ENCODE measurements at places on chromosomes 7 and 10.
A peak's percentile ranks its signal among the peaks of the same experiment; 100 is the strongest.

DNA sequence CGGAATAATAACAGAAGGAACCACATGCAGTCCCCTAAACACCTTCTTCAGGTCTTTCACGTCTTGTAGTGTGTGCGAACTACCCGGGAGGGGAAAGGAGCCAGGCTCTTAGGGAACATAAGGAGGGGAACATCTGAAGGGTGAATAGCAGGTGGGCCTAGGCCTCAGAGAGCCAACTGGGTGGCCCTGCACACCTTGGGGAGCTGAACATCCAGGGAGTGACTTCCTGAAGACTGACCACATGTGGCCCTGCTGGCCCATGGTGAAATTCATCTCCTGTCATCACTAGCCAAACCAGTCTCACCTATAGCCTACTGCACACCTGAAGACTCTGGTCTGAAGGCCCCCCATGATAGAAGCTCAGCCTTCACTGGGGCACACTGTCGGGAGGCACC is 5.6 kb downstream of the CALML3 start:
- no peaks in the 10 kb centered on the region for H3K36me3 ChIP-seq
- peak overlapping the region; percentile 69 for H3K27ac ChIP-seq
- no peak overlapping the region for H3K4me3 ChIP-seq
- DNase-seq: peak; percentile 43
- peaks cover 66% of the 10 kb centered on the region for H3K4me1 ChIP-seq

GRCh38 chr7:15131661-15132060 is 229.1 kb upstream of the DGKB start:
- H3K4me1 ChIP-seq: no peaks in the 10 kb centered on the region
- no peak overlapping the region for H3K27ac ChIP-seq
- H3K4me3 ChIP-seq: no peak overlapping the region
- no peak for DNase-seq
- no peaks in the 10 kb centered on the region for H3K36me3 ChIP-seq
- no peaks in the 10 kb centered on the region for H3K27me3 ChIP-seq

DNA sequence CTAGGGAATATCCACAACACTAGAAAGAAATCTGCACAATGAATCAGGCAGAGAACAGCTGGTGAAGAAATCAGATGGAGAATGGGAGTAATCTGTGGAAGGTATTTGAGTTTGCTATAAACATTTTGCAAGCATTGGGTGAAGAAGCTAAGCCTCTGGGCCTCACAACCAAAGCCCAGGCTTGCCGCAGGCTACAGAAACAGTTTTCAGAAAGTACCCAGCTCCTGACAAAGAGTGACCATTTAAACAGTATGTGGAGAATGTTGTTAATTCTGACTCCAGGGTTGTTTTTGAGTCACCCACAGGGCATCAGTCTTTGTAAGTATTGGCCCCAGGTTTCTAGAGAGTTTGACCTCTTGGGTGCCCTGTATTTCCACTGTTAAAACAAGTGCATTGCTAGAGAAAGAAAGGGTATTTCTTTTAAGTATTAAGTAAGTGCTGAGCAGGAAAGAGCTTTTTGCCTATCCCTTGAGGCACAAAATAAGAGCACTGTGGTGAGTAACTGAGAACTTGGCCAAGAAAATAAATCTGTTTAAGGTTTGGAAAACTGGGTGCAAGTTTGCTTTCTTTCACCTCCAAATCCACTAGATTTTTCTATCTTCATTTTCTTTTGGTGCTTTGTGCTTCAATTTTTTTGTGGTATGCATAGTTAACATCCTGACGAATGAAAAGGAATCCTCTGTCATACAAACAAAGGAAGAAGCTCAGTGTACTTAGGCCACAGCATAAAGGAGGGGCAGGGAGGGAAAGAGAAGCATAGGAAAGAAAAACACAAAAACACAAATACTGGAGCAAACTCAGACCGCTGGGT is 691.8 kb downstream of the SUGCT start:
- H3K4me3 ChIP-seq: no peak overlapping the region
- H3K36me3 ChIP-seq: no peaks in the 10 kb centered on the region
- no peaks in the 10 kb centered on the region for H3K27me3 ChIP-seq
- peaks cover 80% of the 10 kb centered on the region for H3K4me1 ChIP-seq
- no peak for DNase-seq
- H3K27ac ChIP-seq: peak overlapping the region; percentile 76

GRCh38 chr7:111261496-111261895 is 170.6 kb downstream of the LRRN3 start:
- no peaks in the 10 kb centered on the region for H3K27me3 ChIP-seq
- peaks cover 7% of the 10 kb centered on the region for H3K4me1 ChIP-seq
- H3K4me3 ChIP-seq: no peak overlapping the region
- no peaks in the 10 kb centered on the region for H3K36me3 ChIP-seq

GRCh38 chr7:29284696-29285443 is 90.3 kb downstream of the CHN2 start:
- no peak overlapping the region for H3K27ac ChIP-seq
- H3K27me3 ChIP-seq: no peaks in the 10 kb centered on the region
- no peaks in the 10 kb centered on the region for H3K36me3 ChIP-seq

GRCh38 chr7:49294611-49295010 is 370.3 kb downstream of the CDC14C start:
- no peaks in the 10 kb centered on the region for H3K27me3 ChIP-seq
- H3K4me3 ChIP-seq: no peak overlapping the region
- no peak for DNase-seq
- no peaks in the 10 kb centered on the region for H3K4me1 ChIP-seq
- H3K36me3 ChIP-seq: no peaks in the 10 kb centered on the region
- no peak overlapping the region for H3K27ac ChIP-seq

- no peaks in the 10 kb centered on the region for H3K27me3 ChIP-seq
- no peaks in the 10 kb centered on the region for H3K36me3 ChIP-seq
- H3K4me3 ChIP-seq: no peak overlapping the region
- DNase-seq: no peak
- H3K4me1 ChIP-seq: no peaks in the 10 kb centered on the region
Measured at GRCh38 chr10:48784031-48784430, 99.4 kb downstream of the WDFY4 start.

DNA sequence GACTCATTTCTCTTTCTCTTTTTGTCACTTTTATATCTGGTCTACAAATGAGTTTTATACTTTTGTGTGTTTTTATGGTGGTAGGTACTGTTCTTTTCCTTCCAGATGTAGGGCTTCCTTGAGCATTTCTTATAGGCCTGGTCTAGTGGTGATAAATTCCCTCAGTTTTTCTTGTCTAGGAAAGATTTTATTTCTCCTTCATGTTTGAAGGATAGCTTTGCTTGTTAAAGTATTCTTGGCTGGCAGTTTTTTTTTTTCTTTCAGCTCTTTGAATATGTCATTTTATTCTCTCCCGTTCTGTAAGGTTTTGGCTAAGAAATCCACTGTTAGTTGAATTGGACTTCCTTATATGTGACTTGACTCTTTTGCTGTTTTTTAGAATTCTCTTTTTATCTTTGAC is 292.7 kb downstream of the RPS24 start:
- no peak overlapping the region for H3K4me3 ChIP-seq
- no peak overlapping the region for H3K27ac ChIP-seq
- peaks cover 6% of the 10 kb centered on the region for H3K4me1 ChIP-seq

DNA sequence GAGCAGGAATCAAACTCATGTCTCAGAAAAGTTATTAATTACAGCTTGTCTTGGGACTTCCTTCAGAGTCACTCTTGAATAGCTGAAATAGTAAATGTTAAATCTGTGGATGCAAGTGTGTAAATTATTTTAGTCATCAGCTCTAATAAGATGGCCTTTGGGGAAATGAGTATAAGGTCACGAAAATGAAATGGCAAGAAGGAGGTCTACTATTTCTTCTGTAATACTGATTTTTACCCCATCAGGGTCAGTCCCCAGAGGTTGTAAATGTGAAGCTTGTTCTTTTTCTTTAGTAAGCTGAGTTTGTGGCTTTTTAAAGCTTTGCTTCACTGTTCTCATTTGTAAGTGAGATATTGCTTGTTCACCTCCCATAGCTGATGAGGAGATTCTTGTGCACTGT is 63.9 kb downstream of the GBF1 start:
- no peaks in the 10 kb centered on the region for H3K27me3 ChIP-seq
- H3K4me3 ChIP-seq: no peak overlapping the region
- H3K4me1 ChIP-seq: peaks cover 39% of the 10 kb centered on the region
- DNase-seq: no peak

GRCh38 chr7:34227525-34227924 is 322.2 kb downstream of the BMPER start:
- no peak overlapping the region for H3K27ac ChIP-seq
- H3K4me3 ChIP-seq: no peak overlapping the region
- no peak for DNase-seq

DNA sequence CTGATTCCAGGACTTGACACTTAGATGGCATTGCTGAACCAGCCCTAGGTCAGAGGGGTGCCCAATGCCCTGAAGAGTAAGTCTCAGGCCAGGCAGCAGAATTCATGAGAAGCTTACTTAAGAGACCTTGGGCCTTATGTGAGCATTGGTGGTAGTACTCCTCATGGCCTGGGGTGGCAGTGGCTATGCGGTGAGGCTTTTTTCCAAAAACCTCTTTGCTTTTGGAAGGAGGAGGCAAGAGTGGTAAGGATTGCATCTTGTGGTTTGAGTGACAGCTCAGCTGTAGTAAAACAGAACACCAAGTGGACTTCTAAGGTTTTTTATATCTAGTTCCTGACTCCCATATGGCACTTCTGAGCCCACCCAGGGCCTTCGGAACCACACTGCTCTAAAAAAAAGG is 459.0 kb upstream of the STEAP1 start:
- no peak overlapping the region for H3K27ac ChIP-seq
- no peaks in the 10 kb centered on the region for H3K4me1 ChIP-seq
- H3K36me3 ChIP-seq: no peaks in the 10 kb centered on the region
- DNase-seq: no peak
- no peak overlapping the region for H3K4me3 ChIP-seq
- H3K27me3 ChIP-seq: no peaks in the 10 kb centered on the region

- H3K4me3 ChIP-seq: no peak overlapping the region
- H3K36me3 ChIP-seq: no peaks in the 10 kb centered on the region
- H3K27ac ChIP-seq: peak overlapping the region; percentile 90
- peaks cover 8% of the 10 kb centered on the region for H3K4me1 ChIP-seq
- no peak for DNase-seq
Measured at GRCh38 chr10:102627736-102628293, 16.5 kb upstream of the TRIM8 start.

DNA sequence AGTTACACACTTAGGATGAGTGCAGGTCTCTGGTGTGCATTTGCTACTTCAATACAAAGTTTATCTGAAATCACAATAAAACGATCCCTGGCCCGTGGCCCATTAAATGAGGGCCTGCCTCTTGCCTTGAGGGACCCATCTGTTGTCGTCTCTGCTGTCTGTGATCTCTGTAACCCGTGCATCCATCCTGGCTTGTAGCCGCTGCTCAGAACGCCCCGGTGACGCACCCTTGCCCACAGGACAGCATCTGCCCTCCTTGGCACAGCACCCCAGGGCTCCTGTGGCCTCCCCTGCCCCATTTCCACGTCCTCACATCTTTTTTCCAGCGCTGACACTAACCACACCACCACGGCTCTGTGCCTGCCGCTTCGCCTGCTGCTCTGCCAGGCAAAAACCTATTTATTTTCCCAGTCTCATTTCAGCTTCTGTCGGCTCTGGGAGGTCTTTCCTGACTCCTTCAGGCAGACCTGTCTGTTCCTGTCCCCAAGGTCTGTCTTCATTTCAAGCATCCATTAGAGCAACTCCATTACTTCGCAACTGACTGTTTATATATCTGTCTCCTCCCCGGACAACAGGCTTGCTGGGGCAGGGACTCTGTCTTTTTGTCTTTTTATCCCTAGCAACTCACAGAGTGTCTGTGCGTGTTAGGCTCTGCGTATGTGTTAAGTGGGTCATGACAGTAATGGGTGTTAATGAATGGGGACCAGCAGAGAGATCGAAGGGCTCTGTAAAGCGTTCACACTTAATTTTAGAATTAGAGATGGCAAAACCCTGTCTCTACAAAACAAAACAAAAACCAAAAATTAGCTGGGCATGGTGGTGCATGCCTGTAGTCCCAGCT is 16.4 kb downstream of the CARD11 start:
- H3K27ac ChIP-seq: no peak overlapping the region
- H3K4me1 ChIP-seq: no peaks in the 10 kb centered on the region
- H3K4me3 ChIP-seq: no peak overlapping the region
- H3K27me3 ChIP-seq: no peaks in the 10 kb centered on the region
- DNase-seq: no peak
- H3K36me3 ChIP-seq: no peaks in the 10 kb centered on the region

GRCh38 chr10:79286318-79286951 is 60.8 kb upstream of the PPIF start:
- peaks cover 23% of the 10 kb centered on the region for H3K4me1 ChIP-seq
- DNase-seq: no peak
- H3K27me3 ChIP-seq: no peaks in the 10 kb centered on the region
- no peak overlapping the region for H3K4me3 ChIP-seq
- no peak overlapping the region for H3K27ac ChIP-seq

- DNase-seq: no peak
- H3K27ac ChIP-seq: no peak overlapping the region
- no peaks in the 10 kb centered on the region for H3K4me1 ChIP-seq
- H3K27me3 ChIP-seq: peaks cover under 1% of the 10 kb centered on the region
Measured at GRCh38 chr7:69399401-69399800, 198.9 kb upstream of the AUTS2 start.

GRCh38 chr7:45211066-45211465 is 53.5 kb downstream of the RAMP3 start:
- no peaks in the 10 kb centered on the region for H3K36me3 ChIP-seq
- no peaks in the 10 kb centered on the region for H3K27me3 ChIP-seq
- DNase-seq: no peak
- H3K4me3 ChIP-seq: no peak overlapping the region
